ENCODE measurements at places on chromosomes 5 and 9. TPM values are rescaled to one million over a fixed set of nuclear protein-coding genes. Genes with fewer than 3 reads are reported as not detected.

DNA sequence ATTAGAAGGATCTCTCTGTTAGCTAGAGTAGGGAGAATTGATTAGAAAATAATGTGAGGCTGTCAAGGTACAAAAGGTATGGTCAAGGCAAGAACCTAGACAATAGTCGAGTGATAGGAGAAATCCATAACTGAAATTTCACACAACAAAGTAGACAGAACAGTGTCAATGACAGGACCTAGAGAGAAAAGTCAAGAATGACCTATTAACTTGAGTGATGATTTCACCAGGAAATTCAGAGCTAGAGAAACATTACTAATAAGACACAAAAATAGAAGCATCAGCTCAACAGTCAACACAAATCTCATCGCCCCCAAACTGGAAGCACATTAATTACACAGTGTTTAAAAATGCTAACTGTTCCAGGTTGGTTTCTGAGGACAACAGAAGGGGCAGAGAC lies 532.4 kb downstream of the CDH10 start:
- DNase-seq, result no peak

- no peak for DNase-seq
Observed at GRCh38 chr5:79109527-79110492, 1.8 kb upstream of the BHMT start.

DNA sequence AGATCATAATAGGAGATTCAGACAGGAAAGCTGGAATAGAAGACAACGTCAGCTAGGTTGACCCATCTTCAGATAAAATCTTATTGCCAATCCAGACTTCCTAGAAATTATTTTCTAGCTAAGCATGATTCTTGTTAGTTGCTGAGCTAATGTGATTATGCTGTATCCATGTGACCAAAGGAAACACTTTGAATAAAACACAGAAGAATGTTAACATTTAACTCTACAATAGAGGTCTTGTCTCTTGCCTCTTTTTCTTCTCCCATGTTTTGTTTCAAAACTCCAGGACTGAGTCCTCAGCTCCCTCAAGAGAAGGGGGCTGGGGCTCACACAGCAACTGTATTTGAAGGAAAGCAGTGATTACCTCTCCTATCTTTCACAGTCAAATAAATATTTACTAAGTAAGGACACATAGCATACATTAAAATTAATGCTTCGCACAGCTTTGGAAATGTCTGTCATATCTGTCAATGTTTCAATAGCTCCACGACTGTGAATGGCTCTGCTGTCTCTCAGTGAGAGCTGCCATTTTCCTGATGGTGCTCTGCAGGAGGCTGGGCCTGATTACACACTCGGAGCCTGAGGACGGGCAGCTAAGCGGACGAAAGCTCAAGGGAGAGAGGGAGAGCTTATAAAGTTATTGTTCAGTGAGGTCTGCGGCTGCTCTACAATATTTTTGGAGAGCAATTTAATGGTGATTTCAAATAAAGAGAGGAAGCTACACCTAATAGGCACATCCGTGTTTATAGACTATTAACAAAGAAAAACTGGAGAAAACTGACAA lies 64.8 kb upstream of the ZNF462 start:
- no peak for DNase-seq

ALAD gene
- 14.4 TPM for polyA plus RNA-seq

CLIC3 gene
- polyA plus RNA-seq, result 2.9 TPM

DNA sequence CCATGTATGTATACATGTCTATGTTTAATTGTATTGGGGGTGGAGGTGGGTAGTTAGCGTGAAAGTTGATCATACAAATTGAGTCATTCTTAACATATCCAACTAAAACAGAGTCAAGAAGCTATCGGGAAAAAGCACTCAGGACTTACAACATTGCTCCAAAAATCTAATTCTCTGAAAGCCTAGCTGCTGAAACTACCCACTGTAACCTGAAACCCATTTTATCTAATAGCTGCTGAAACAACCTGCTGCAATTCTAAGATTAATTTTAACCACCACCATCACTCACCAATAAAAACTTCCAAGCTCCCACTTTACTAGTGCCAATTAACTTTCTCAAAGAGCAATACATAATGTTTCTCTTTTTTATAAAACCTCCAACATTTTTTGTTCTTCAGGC lies 32.2 kb downstream of the KCNV2 start:
- DNase-seq, result no peak

DNA sequence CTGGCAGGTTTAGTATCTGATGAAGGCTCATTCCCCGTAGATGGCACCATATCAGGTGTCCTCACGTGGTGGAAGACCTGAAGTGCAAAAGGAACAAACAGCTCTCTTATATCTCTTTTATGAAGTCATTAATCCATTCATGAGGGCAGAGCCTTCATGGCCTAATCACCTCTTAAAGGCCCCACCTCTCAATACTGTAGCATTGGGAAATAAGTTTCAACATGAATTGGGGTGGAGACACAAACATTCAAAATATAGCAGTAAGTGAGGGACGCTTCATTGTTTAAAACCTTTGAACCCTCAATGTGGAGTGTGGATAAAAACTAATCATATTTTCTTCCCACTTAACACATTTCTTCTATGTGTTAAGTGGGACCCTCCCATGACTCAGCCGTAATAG lies 489.4 kb upstream of the WWC1 start:
- DNase-seq, result no peak

DNM1 gene
- polyA plus RNA-seq, result 1.3 TPM

SHISAL2B gene
- not detected for polyA plus RNA-seq

ITGA1 gene
- polyA plus RNA-seq, result 17.0 TPM

DNA sequence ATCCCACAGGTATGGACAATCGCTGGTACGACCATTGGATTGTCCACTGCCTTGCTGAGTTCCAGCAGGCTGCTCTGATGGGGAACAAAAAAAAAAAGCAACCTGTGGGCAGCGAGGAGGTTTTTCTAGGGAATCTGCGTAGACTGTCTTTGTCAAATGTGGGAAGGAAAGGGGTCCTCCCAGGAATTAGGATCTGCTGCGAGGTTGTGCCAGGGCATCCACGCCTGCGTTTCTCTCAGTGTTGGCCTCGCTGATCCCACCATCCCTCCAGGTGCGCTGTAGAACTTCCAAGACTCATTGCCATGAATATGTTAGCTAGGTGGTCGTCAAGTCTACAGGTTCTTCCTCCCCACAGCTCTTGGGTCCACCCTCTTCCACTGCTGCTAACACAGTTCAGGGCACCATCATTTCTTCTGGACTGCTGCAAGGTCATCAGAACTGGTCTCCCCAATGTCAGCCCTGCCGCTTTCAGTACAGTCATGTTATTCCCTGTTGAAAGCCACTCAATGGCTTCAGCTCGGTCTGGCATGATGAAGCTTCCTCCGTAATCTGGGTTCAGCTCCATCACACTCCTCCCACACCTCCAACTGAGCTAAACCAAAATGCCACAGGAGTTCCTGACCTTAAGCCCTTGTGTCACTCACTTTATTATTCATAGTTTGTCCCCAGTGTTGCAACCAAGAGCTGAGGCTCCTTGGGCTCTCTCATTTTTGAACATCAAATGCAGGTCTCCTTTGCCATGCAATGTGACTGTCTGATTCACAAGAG lies 79.5 kb upstream of the DMRT1 start:
- DNase-seq, result no peak

DNA sequence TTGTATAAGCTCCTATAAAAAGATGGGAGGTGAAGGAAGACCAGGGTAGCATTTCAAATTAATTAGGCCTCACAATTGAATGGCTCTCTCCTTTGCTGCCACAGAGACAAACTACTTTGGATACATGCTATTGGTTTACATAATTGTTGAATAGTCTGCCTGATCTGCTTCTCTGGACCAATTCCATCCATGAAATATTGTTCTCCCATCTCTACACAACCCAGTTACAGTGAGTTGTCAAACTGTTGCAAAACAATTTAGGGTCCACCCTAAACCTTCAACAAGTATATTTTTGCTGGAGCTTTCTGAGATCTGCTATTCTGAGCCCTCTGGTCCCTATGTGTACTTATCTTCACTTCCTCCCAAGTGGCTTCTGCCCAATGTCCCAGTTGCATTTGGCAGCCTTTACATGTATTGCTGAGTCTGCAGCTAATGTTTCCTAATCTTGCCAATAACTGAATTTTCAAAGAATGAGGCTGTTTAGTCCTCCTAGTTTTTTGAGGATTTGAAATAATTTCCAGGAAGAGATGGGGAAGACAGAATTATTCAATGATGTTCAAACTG lies 38.9 kb downstream of the AGTPBP1 start:
- DNase-seq, result no peak

DNA sequence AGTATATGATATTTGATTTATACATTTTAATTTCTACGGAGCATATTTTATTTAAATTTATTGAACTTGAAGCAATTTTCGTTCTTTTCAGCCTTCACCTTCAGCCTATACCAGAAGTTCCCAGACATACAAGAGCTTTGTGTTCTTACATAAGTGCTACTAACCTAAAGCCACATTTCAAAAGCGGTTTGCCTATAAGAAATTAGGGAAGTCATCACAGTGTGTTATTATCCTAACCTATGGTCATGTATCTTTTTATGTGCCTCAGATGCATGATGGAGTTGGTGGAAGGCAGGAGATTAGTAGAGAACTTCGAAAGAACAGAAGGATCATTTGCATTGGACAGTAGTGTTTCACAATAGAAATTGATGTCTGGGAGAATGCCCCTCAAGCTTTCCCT lies 3.1 kb downstream of the KIF2A start:
- no peak for DNase-seq

GRCh38 chr5:60578315-60578714 lies 121.7 kb downstream of the DEPDC1B start:
- no peak for DNase-seq

ABCA1 gene
- 5.0 TPM for polyA plus RNA-seq

DNA sequence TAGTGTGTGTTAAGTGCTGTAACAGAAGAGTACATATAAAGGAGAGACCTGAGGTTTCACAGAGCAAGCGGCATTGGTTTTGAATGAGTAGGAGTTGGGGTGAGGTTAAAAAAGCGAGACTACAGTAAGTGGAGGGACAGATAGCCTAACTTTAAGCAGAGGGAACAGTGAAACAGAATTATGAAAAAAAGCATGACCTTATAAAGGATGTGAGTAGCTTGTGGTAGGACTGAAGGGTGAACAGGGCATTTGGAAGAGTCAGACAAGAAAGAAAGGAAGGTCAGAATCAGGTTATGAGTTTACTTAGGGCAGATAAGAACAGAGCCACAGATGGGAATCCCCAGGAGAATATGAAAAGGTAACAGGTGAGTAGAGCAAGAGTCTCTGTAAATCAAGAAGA lies 22.5 kb downstream of the MSANTD3 start:
- DNase-seq, result no peak

OR13C4 gene
- not detected for polyA plus RNA-seq

DNA sequence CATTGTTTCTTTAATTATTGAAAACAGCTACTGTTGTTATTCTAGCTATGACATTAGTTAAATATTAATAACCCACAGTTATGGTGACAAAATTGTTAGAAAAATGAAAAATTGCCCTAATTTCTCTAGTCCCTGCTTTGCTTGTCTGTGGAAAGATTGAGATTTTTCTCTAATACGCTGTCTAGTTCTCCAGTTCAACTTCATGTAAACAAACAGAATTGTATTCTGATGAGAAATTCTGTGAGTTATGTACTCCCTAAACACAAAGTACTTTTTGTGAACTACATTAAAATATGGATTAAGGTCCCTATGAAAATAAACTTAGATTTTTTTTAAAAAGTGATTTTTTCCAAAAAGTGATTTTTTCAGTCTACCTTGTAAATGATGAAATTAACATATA lies 8.7 kb downstream of the SLF1 start:
- no peak for DNase-seq

DNA sequence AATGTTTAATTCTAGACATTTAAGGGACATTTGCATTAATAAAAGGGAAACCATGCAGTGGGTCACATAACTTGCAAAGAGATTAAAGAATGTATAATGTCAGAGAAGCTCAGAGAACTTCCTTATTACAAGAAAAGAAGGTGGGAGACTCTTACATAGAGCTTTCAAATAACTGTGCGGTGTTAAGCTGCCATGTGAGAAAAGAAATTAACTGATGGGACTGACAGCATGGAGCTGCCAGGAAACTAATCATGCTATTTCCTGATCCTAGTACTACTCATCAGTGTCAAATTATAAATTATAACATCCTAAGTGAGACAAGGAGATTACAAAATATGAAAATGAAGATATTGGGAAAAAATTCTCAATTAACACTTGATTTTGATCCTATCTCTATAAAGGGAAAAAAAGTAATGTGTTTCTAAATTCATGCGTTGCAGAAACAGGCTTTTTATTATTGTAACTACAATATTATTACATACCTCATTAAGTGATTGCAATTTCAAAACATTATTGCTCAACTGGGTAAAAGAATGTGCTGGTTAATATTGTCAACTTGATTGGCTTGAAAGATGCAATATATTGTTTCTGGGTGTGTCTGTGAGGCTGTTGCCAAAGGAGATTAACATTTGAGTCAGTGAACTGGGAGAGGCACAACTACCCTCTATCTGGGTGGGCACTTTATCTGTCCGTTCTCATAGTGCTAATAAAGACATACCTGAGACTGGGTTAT lies 609.5 kb upstream of the NUDT12 start:
- no peak for DNase-seq

SLC36A3 gene
- not detected for polyA plus RNA-seq

SLC24A2 gene
- polyA plus RNA-seq, result not detected

DNA sequence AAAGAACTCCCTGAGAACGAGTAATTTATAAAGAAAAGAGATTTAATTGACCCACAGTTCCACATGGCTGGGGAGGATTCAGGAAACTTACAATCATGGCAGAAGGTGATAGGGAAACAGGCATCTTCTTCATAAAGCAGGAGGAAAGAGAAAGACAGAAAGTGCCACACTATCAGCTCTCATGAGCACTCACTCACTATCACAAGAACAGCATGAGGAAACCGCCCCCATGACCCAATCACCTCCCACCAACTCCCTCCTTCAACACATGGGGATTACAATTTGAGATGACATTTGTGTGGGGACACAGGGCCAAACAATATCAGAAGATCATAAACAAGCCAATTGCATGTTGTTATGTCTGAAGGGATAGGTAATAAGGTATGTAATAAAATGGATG lies 935.9 kb upstream of the COX7C start:
- no peak for DNase-seq

IFNA2 gene
- not detected for polyA plus RNA-seq

DNA sequence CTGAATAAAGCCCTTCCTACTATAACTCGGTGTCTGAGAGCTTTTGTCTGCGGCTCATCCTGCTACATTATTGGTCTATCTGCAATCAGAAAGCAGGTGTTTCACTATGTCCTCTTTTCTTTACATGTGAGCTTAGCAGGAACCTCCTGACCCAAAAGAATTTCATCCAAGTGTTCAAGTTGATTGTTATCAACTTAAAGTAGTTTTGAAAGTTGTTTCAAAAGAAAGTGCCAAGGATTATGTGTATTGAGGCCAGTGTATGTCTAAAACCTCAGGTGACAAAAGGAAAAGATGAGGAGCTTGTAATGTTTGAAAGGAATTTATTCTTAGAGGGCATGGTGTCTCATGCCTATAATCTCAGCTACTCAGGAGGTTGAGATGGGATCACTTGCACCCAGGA lies 8.1 kb upstream of the SELENOP start:
- no peak for DNase-seq

Data from spleen (tissue), 13 donors.